SHP77 (cell line): ENCODE measurements at places on chromosomes 13 and 19.

- peak; percentile 49 for DNase-seq
These were observed 689 bp downstream of the ING1 start for GRCh38 chr13:110713981-110714796.

- DNase-seq, result no peak
These were observed 34.3 kb upstream of the PCDH8 start for GRCh38 chr13:52882785-52883184.

- DNase-seq, result no peak
These were observed 51.7 kb downstream of the TNFSF11 start for GRCh38 chr13:42625611-42626010.

GRCh38 chr19:33499671-33500506 is 21.7 kb downstream of the PEPD start:
- no peak for DNase-seq

- no peak for DNase-seq
These were observed 410.9 kb upstream of the SPRY2 start for GRCh38 chr13:80751854-80752253.

GRCh38 chr13:74438901-74439300 is 304.7 kb upstream of the KLF12 start:
- no peak for DNase-seq

- DNase-seq, result no peak
These were observed 24.4 kb downstream of the ZNF787 start for GRCh38 chr19:56096665-56097064.

DNA sequence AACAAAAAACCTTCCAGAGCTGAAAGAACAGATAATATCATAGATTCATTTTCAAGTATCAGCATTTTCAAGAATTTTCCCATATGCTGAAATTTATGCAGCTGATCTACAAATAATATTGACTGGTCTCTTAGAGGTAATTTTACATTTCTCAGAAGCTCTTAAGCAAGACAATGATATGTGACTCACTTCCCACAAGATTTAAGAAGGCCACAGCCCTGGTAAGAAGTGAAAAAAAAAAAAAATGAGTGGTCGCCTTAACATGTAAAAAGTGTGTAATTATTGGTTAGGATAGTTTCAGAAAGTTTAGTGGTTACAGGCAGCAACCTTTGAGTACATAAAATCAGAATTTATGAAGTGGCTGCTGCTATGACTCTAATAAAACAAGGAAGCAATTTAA is 54.5 kb downstream of the NUFIP1 start:
- no peak for DNase-seq

- no peak for DNase-seq
These were observed 302.7 kb downstream of the FGF9 start for GRCh38 chr13:21973437-21974125.
